Tongue (tissue), 3 donors: ENCODE measurements at places on chromosomes 3 and 15.
A peak's percentile ranks its signal among the peaks of the same experiment; 100 is the strongest.

- DNase-seq: no peak
Measured at GRCh38 chr3:64349551-64349950, 124.3 kb upstream of the PRICKLE2 start.

- no peak for DNase-seq
Measured at GRCh38 chr3:58723173-58723572, 56.6 kb upstream of the FAM3D start.

DNA sequence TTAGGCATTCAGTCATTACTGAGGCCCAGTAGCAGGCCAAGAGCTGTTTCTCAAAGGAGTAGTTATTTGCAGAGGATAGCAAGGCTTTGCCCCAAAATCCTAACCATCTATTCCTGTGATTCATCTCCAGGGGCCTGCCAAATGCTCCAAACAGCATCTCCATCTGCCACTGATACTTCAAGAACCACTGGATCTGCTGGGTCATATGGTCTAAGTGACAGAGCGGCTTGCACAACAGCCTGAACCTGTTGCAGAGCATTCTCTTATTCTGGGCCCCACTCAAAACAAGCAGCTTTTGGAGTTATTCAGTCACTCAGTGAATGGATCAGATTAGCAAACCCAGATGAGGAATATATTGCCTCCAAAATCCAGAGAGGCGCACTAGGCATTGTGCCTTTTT, 68.8 kb upstream of the ALDH1A3 start:
- no peak for DNase-seq

GRCh38 chr15:55742498-55742926, 440 bp downstream of the PRTG start:
- DNase-seq: peak; percentile 70

DNA sequence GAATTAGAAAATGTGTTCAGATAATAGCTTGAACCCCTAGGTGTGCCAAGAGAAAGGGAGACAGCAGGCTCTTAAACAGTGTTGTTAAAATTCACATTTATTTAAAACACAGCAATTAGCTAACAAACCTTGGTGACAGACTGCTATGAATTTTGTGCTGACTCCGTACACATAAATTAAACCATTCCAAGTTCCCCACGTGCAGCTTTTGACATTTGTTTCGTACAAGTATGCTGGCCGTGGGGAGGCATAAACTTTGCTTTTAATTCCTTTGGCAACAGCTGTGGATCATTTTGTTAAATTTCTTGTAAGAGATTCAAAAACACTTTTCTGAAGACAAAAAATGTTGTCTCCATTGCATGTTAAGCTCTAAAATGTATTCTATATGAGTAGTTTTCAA, 465.3 kb downstream of the FGF12 start:
- no peak for DNase-seq

DNA sequence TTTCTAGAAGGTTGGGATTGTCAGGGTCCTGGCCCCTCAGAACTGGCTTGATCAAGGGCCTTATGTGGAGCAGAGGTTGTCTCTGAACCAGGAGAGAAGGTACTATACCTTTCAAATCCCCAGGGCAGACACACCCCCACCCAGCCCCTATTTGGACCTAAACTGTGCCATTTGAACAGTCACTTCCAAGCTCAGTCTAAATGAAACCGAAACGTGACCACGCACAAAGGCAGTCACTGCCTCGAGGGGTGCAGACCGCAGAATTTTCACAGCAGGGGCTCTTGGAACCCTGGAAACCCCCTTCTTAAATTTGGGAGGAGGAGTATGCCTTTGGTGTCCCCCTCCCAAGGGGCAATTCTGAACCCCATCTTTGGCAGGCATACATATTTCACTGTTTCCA, 53.7 kb downstream of the GRIP2 start:
- DNase-seq: no peak

DNA sequence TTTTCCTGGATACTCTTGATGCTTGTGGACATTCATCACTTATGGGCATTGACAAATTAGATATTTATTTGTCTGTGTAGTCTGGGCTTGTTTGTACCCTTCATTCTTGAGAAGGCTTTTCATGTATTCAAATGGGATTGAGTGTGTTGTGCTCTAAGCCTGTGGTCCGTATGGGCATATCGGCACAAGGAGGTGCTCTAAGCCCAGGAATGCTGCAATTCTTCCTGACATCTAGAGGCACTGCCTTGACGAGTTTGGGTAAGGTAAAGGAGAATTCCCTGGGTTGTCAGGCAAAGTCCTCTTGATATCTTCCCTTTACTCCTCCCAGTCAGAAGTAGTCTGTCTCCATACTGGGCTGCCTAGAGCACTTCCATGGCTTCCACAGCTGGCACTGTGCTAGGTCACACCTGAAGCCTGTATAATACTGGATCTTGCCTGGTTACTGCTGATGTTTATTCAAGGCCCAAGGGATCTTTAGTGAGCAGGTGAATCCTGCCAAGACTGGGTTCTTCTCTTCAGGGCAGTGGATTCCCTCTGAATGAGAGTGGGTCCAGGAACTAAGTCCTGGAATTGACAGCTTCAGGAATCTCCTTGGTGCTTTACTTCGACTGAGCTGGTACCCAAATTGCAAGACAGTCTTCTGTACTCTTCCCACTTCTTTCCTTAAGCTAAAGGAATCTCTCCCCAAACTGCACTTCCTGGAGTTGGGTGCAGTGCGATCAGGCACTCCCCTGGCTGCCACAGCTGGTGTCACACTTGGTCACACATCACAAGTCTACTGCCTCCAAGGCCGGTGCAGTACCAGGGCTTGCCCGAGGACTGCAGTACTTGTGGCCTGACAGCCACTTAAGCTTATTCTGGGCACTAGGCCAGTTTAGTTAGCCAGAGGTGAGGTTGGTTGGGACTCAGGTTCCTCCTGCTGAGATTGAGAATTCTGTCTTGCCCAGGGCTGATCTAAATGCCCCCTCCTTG, 46.0 kb downstream of the GALK2 start:
- DNase-seq: peak; percentile 14

GRCh38 chr3:47491777-47492176, 16.0 kb upstream of the SCAP start:
- no peak for DNase-seq

DNA sequence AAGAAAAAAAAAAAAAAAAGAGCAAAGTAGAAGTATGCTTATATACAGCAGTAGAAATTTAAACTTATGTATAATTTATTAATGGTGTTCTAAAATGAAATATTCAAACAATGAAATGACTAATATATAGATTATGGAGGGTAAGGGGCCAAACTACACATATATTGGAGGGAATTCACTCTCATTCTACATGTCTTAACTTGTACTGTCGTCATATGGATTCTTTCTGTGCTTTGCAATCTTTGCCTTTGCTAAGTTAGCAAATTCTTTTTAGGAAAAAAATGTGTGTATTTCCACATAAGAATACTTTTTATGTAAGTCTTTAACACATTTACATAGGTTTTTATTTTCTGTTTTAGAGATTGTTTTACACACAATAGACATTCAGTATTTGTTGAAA, 118.9 kb upstream of the MBNL1 start:
- DNase-seq: no peak

DNA sequence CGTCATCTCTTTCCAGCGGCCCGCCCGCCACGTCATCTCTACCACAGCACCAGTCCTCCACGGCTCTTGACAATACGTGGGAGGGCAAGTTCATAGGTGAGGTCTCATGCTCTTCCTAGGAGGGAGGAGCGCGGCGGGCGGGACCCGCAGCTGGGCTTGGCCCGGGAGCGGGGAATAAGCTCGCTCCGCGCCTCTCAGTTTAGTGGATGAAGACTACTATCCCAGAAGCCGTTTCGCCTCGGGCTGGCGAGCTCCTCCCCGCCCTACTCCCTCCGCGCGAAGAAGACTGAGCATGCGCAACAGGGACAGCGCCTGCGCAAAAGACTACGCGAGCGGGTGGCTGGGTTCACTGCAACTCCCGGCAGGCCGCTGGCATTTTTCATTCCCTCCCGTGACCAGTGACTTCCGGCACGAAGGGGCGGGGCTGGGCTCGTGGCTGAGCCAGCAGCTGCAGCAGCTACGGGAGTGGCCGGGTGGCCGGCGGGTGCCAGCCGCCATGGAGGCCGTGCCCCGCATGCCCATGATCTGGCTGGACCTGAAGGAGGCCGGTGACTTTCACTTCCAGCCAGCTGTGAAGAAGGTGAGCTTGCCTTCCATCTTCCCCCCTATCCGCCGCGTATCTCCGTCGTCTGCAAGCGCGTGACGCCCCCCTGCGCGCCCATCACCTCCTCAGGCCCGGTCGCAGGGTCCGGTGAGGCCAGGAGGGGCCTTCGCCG, at the start of gene PTPN23:
PTPN23 (plus strand) TSS at position 421 of the 716 bp plus-strand sequence; CDS start at position 497, 76 bp downstream.
- DNase-seq: peak; percentile 100

DNA sequence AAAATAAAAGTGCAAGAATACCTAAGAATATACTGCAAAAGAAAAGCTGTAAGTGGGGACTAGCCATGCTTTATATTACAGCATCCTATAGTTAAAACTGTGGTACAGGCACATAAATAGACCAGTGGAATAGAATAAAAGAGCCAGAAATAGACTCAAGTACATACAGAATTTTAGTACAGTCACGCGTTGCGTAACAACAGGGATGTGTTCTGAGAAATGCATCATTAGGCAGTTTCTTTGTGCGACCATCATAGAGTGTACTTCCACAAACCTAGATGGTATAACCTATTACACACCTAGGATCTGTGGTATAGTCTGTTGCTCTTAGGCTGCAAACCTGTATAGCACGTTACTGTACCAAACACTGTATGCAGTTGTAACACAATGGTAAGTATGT, 61.8 kb downstream of the PCCB start:
- no peak for DNase-seq
